ENCODE measurements at places on chromosomes 11 and 22. TPM values are rescaled to one million over a fixed set of nuclear protein-coding genes. Genes with fewer than 3 reads are reported as not detected.

- no peak for DNase-seq
Measured at GRCh38 chr11:111088847-111089355, 156.6 kb upstream of the POU2AF2 start.

- no peak for DNase-seq
Measured at GRCh38 chr11:77325159-77325558, 23.7 kb upstream of the GDPD4 start.

DNA sequence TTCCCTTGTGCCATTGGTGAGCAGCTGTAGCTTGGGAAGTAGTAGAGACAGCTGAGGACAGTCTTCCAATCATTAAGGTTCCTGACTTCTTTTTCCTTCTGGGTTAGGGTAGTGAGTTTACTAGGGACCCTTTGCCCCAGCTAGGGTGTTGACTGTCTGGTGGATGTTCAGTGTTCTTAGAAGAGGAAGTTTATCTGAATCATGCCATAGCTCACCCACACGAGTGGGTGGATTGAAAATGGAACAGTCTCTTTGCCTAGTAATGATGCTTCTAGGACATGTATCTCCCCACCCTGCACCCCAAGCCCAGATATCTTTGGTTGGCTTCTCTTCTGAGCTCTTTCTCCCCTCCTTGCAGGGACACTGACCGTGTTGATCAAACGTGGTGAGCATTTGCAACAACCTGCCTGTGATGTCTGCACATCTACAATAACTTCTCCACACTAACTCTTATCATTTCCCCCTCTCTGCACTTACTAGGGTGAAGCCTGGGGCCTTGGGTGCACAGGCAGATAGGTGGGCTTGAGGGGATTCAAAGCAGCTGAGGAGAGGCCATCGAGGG, 57.1 kb upstream of the HORMAD2 start:
- peak; percentile 54 for DNase-seq

- DNase-seq = no peak
Measured at GRCh38 chr11:26096451-26096850, 235.5 kb upstream of the ANO3 start.

DNA sequence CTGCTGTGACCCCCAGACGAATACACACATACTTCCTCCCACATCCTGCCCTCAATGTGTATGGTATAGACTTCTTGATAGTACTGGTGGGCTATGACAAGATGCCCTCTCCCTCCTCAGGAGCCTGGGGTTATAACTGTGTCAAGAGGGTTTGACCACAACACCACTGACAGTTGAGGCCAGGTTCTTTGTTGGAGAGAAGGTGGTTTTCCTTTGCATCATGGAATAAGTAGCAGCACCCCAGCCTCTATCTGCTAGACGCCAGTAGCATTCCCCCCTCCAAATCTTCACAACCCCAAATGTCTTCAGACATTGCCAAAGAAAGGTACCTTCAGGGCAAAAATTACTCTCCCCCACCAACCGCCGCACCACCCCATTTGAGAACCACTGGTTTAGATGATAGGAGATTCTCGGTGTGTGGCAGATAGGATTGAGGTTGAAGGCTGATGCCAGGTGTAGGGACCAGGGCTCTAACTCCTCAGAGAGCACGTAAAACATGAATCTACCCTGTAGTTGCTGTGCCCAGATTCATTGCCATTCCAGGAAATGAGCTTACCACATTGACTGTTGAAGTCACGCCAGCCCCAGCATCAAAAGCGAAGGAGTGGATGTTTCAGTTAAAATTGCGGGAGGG, 5.5 kb upstream of the MYO18B start:
- DNase-seq = peak; percentile 88

GRCh38 chr11:126951465-126951864, 49.1 kb downstream of the KIRREL3 start:
- no peak for DNase-seq

- DNase-seq = no peak
Measured at GRCh38 chr11:11403763-11404725, 51.0 kb upstream of the CSNK2A3 start.

GRCh38 chr11:8333811-8334401, 70.2 kb upstream of the LMO1 start:
- DNase-seq = no peak

DNA sequence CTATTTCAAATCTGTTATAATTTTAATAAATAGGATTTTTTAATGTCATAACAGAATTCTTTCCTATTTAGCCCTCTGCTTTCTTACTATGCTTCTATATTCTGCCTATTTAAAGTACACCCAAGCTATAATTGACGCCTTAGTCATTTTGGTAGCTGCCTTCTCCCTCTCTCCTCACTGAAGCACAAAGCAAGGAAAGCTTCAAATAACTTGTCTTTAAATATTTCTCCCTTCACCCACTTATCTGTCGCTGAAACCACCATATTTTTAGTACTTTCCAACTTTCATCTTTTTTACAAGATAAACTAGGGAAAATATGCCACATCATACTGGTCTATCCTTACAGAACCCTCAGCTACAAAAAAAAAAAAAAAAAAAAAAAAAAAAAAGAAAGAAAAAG, 127.9 kb downstream of the ENTHD1 start:
- DNase-seq = no peak

- no peak for DNase-seq
Measured at GRCh38 chr11:96213500-96213899, 129.5 kb downstream of the MAML2 start.

DNA sequence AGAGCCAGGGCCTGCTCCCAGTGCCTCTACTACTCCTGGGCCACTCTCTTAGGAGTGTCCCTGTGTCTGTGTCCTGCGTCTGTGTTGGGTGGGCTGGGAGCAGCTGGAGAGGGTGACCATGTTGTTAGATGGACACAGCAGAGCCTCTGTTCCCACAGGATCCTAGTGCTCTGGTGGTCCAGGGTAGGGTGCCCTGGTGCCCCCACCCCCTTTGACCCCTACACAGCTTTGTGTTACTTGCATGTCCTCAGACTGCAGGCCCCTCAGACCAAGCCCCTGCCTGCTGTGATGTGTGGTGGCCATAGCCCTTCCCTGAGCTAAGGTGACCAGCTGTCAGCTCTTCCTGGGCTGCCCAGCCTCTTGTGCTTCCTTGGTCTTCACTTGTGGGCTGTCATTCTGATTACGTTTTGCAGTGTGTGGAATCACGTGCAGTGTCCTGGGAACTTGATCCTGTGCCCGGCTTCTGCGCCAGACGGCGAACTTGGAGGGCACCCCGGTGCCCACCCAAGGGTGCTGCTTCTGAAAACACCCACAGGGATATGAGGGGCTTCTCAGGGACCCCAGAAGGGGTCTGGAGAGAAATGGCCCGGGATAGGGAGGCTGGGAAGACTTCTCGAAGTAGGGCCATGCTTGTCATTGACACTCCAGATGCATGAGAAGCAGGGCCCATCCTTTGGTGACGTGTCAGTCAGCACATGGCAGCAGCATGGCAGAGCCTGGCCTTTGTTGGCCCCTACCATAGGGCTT, 1.5 kb downstream of the TANGO2 start:
- no peak for DNase-seq

DNA sequence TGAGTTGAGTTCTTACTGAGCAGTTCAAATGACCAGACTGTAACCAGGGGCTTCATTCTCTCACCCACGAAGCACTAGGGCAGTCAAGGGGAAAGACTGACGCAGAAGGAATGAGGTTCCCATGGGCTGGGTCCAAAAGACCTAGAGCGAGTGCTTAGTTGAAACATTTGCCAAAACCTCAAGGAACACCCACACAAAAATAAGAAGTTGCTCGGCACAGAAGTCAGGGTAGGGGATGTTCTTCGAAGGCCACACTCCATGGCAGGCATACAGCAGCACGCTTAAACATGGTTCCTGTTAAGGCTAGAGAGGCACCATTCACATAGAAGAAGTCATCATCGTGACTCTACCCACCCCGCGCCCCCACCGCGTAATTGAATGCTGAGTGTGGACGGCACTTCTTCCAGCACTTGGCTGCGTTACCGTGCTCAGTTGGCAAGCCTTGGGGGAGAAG, 52.9 kb downstream of the TIMP3 start:
- no peak for DNase-seq

DNA sequence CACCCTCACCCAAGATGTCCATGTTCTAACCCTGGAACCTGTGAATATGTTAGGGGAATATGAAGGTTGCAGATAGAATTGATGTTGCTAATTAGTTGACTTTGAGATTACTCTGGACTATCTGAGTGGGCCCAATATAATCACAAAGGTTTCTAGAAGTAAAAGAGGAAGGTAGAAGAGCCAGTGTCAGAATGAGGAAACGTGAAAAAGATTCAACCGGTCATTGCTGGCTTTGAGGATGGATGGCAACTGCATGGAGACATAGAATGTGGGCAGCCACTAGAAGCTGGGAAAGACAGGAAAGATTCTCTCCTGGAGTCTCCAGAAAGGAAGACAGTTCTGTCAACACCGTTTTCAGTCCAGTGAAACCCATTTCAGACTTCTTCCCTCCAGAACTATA, 86.6 kb downstream of the CLPB start:
- no peak for DNase-seq

- no peak for DNase-seq
Measured at GRCh38 chr11:21897752-21898151, 295.1 kb upstream of the ANO5 start.

DNA sequence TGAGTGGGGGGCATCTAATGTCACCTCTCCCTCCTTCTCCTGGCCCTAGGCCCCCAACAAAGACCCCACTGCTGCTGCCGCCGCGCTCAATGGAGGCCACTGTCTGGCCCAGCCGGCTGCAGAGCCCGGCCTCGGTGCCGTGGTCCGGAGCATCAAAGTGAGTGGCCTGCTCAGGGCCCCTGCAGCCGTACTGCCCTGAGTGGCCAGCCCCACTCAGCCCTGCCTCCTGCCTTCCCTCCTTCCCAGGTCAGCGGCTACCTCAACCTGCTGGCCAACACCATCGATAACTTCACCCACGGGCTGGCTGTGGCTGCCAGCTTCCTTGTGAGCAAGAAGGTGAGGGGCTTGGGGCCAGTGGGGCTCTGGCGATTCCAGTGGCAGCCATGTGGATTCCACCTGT, 5.0 kb downstream of the SLC39A13 start:
- DNase-seq = no peak

GRCh38 chr22:47034076-47034808, 271.8 kb downstream of the TBC1D22A start:
- DNase-seq = no peak

DNA sequence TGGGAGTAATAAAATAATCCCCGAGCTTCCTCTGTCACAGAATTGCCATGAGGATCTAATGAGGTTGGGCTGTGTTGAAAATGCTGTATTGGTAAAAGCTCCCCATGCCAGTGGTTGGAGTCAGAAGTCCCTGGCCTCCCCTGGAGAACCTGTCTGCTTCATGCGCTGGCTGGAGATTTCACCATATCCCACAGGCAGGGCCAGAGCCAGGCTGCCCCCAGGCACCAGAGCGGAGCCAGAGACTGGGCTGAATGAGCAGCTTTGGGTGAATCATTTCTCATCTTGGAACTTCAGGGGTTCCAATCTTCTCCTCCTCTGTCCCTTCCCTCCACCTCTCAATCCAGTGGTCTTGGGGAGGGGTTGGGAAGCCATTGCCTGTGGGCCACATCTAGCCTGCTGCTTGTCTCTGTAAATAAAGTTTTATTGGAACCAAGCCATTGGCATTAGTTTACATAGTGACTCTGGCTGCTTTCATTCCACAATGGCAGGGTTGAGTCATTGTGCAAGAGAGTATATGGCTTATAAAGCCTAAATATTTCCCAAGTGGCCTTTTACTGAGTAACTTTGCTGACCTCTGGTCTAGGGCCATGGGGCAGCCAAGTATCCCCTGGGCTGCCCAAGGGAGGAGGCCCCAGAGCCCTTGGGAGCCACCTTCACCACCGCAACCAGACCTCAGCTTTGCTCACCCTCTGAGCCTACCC, 35.2 kb downstream of the LRRC10B start:
- DNase-seq = no peak

- no peak for DNase-seq
Measured at GRCh38 chr11:9955391-9955790, 291.5 kb downstream of the SWAP70 start.

GRCh38 chr22:28506150-28506535, 173.5 kb downstream of the TTC28 start:
- DNase-seq = no peak

DNA sequence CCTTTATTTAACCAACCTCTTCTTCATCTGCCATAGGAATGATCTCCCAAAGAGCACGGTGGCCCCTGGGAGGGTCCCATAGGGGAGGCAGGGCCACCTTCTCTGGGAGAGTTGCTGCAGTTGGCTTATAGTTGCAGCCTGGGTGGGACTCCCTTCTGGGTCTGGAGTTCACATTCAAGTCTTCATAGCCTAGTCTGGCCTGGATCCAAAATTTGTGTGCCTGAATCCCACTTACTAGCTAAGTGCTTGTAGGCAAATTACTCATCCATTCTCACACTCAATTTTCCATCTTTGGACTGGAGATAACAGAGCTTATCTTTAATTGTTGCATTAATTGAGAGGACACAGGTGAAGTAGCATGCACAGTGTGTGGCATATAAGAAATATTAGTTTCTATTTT, 163.6 kb downstream of the GRIK4 start:
- no peak for DNase-seq

The OR6X1 gene
- total RNA-seq = not detected

The ELP4 gene
- total RNA-seq = 21.6 TPM

The MUC2 gene
- total RNA-seq = not detected

The CYB5R2 gene
- total RNA-seq = 4.9 TPM

The PRRG4 gene
- 0.27 TPM for total RNA-seq

The CARNS1 gene
- total RNA-seq = 6.2 TPM

The MEI1 gene
- 27.7 TPM for total RNA-seq

The UCP3 gene
- total RNA-seq = 1.5 TPM

The SRSF8 gene
- 23.0 TPM for total RNA-seq

The PRG2 gene
- total RNA-seq = 2.3 TPM

The CRYBB2 gene
- total RNA-seq = not detected

The FOLR3 gene
- not detected for total RNA-seq

The ENTHD1 gene
- 0.34 TPM for total RNA-seq
